ENCODE measurements at places on chromosomes 6 and 20.
A peak's percentile ranks its signal among the peaks of the same experiment; 100 is the strongest.

- DNase-seq: no peak
Measured at GRCh38 chr20:50681359-50682064, 9.8 kb downstream of the RIPOR3 start.

DNA sequence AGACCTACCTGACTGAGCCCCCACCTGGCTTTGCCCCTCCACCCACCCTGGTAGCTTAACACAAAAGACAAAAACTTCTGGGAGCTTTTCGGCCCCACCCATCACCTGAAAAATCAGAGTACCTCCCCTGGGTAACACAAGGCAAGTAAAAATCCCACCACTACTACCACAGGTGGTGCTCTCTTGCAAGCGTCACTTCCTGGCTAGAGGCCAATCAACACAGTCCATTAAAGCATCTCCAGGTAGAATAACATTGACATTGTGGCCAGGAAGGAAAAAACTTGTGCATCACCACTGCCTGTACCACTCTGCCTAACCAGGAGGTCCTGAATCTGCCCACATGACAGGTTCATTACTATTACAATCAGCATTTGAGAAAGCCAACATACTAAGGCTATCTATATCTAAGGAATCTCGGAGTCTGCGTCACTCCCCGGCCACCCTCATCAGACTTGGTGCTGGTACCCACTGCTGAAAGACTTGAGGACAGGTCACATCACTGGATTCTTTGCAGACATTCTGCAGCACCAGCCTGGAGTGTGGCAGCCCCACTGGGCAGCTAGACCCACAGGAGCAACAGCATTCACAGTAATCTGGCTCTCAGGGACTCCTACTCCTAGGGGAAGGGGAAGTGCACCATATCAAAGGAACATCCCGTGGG, 125.9 kb downstream of the CDK19 start:
- no peak for DNase-seq

- DNase-seq: no peak
Measured at GRCh38 chr6:38481851-38482250, 157.9 kb downstream of the BTBD9 start.

DNA sequence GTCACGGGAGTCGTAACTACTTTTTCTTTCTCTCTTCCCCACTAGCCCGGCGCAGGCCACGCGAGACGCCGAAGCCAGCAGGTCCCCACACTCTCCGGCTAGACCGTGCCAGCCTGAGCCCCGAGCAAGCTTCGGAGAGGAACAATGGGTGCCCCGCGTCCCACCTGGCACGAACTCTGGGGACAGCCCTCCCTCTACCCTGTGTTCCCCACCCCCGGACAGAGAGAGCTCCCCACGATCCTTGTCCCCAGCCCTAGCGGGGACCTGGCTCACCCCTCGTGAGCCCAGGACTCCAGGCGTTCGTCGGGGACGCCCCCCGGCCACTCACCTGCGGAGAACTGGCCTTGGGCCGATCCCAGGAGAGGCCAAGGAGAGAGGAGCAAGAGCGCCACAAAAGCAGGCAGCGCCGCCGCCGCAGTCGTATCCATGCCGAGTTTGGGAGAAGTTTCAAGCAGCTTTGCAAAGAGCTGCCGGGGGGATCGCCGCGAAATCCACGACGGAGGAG, 416 bp downstream of the PTPRK start:
- DNase-seq: no peak

GRCh38 chr6:49949062-49949461, 14.9 kb downstream of the DEFB114 start:
- no peak for DNase-seq

DNA sequence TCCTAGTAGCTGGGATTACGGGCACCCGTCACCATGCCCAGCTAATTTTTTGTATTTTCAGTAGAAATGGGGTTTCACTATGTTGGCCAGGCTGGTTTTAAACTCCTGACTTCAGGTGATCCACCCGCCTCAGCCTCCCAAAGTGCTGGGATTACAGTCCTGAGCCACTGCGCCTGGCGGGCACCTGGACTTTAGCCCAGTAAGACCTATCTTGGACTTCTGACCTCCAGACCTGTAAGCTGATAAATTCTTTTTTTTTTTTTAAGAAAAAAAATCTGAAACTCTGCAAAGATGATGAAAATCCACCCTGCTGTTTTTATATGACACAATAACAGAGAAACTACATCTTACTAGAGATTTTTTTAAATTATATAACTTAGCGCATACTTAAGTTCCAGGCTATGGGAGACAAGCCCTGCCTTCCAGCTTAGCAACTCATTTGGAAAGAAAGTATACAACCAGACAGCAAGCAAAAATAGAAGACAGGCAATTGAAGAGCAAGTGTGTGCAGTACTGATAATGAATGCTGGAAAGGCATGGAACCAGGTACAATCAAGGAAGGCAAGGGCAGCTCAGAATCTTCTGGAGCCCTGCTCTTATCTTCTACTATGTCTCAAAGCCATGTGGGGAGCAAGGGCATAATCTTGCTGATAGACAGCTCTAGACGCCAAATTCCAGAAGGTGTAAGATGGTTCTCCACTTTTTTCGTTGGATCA, 104.2 kb downstream of the CD83 start:
- no peak for DNase-seq

- no peak for DNase-seq
Measured at GRCh38 chr6:124755321-124755720, 206.9 kb upstream of the RNF217 start.

DNA sequence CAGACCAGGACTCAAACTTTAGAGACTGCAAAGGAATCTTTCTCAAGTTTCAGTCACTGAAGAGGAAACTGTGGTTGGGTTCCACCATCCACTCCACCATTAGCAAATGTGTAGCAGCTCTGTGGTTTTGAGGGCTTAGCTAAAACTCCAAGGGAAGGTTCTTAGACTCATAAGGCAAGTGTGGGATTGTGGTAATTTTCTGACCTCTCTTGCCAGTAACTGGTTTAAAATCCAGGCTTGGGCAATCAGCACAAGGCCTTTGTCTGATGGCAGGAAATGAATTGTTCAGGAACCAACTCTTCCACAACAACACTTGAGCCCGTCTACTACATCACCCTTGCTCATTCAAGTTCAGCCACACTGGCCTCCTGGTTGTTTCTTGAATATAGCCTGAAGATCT, 68.6 kb upstream of the FBXL4 start:
- no peak for DNase-seq

DNA sequence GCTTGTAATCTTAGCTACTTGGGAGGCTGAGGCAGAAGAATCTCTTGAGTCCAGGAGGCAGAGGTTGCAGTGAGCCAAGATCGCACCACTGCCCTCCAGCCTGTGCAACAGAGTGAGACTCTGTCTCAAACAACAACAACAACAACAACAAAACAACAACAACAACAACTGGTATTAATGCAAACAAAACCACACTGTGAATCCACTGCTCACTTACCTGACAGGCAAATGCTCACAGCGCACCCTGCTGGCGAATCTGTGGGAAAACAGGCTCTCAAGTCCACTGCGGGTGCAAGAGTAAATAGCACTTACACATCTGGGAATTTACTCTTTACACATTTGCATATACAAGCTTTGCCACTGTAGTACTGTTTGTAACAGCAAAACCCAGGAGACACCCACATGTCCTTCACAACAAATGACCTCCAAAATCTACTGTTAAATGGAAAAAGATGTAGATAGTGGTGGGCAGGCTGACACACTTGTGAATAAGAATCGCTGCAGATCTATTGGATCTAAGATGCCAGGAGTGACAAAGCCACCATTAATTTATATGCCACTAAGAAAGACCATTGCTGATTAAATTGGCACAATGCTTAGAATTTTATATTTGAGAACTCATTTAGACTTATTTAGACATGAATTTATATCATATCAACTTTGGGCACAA, 29.3 kb downstream of the NSFL1C start:
- peak; percentile 42 for DNase-seq

GRCh38 chr20:2749343-2749950, 51.0 kb downstream of the CPXM1 start:
- DNase-seq: no peak

GRCh38 chr6:129022011-129022553, 139.1 kb downstream of the LAMA2 start:
- no peak for DNase-seq

DNA sequence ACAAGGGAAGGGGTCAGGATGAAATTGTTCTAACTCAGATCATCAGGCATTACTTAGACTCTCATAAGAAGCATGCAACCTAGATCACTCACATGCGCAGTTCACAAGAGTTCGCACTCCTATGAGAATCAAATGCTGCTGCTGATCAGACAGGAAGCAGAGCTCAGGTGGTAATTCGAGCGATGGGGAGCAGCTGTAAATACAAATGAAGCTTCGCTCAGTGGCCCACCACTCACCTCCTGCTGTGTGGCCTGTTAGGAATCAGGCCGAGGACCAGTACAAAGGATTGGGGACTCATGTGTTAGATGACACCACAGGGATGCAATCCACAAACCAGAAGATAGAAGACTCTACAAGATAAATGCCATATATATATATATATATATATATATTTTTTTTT, 31.5 kb upstream of the TOP1 start:
- DNase-seq: no peak

DNA sequence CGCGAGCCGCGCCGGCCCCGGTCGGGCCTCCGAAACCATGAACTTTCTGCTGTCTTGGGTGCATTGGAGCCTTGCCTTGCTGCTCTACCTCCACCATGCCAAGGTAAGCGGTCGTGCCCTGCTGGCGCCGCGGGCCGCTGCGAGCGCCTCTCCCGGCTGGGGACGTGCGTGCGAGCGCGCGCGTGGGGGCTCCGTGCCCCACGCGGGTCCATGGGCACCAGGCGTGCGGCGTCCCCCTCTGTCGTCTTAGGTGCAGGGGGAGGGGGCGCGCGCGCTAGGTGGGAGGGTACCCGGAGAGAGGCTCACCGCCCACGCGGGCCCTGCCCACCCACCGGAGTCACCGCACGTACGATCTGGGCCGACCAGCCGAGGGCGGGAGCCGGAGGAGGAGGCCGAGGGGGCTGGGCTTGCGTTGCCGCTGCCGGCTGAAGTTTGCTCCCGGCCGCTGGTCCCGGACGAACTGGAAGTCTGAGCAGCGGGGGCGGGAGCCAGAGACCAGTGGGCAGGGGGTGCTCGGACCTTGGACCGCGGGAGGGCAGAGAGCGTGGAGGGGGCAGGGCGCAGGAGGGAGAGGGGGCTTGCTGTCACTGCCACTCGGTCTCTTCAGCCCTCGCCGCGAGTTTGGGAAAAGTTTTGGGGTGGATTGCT, 1.3 kb downstream of the VEGFA start:
- peak; percentile 46 for DNase-seq

Measured in mesothelial cell of epicardium (in vitro differentiated cells).